Cerebellar nuclear complex (tissue), 1 donor: ENCODE measurements at places on chromosomes 4 and X.

- no peak for DNase-seq
These were observed 2.6 kb downstream of the SH2D1A start for GRCh38 chrX:124348885-124349453.

- DNase-seq = no peak
These were observed 13.4 kb upstream of the RP2 start for GRCh38 chrX:46823481-46823880.

DNA sequence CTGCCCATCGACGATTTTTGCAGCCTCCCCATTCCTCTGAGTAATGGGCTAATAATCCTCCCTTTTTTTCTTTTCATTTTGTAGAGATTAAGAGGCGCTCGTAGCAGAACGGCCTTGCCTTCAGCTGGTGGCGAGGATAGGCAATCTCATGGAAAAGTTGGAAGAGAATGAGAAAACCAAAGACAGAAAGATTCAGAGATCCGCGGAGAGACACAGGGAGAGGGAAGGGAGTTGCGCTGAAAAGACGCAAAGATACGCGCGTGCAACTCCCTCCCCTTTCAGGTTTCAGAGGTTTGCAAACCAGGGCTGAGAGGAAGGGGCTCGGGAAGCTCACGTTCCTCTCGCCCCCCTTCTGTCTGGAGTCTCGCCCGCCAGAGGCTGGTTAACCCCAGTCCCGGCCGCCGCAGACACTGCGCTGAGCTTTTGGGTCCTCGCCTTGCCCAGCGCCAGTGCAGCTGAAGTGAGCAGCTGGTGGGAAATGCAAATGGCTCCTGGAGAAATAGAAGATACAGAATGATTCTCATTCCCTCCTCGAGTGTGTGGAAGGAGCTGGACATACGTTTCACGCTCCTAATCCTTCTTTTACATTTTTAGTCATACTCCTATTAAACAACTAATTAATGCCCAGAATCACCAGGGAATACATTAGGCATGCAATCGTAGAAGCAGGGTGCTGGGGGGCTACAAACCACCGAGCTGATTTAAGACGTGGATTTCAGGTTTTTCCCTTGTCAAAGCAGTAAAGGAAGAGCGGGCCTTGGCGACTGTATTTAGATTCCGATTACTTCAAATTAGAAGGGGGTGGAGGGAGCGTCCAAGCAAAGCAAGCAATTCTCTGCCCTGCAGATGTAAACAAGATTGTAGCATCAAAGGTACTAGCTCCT lies 16.6 kb upstream of the PITX2 start:
- no peak for DNase-seq

DNA sequence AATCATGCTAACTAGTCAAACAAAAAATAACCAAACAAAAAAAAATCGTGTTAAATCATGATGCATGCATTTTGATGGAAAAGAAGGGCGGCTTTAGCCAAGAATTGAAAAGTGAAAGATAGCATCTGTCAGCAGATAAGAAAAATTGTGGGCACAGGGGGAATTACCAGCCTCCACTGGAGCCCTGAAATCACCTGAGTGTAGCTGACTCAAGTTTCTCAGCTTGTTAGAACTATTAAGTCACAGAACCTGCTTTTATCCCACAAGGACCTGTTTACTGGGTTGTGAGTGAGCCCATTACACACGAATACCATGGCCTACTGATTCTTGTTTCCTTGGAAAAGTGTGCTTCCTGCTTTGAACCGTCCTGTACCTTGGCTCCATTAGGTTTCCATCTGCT lies 85.2 kb downstream of the COX18 start:
- no peak for DNase-seq

DNA sequence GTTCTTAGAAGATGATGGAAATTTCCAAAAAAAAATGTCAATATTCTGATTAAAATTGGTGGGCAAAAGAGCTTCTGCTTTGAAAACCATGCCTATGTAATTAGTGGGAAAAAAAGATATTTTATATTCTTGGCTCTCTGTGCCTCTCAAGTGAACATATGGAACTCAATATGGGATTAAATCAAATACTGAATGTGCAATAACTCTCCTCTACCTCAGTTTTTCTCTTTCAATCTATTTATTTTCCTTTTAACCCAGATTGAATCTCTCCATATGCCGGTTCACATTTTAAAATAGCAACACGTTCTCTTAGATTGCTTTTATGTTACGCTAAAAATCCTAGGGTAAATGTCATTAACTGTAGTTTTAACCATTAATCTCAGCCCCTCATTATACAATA lies 224.2 kb upstream of the PABPC4L start:
- DNase-seq = no peak

DNA sequence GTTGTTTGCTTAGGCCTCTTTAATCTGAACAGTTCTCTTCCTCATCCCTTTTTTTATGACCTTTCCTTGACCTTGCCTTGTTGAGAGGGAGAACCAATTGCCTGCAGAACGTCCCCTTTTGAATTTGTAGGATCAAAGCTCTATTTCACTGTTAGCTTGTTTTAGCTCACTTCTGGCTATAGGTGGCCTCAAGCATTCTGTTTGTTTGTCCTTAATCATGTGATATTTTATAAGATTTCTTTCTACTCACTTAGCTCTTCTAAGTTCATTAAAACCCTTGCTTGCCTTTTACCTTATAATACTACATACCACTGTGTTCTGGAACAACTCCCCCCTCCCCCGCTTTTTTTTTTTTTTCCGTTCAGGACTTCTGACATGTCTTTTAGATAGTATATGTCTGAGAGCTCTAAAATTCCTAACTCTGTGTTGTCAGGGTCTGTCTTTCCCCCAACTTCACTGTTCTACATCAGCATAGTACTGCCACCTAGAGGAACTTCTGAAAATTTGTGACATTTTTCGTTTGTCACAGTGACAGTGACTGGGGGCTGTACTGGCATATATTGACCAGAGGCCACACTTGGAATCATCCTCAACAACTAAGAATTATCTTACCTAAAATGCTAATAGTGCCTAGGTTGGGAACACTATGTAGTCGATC lies 128.5 kb downstream of the LARP7 start:
- no peak for DNase-seq

DNA sequence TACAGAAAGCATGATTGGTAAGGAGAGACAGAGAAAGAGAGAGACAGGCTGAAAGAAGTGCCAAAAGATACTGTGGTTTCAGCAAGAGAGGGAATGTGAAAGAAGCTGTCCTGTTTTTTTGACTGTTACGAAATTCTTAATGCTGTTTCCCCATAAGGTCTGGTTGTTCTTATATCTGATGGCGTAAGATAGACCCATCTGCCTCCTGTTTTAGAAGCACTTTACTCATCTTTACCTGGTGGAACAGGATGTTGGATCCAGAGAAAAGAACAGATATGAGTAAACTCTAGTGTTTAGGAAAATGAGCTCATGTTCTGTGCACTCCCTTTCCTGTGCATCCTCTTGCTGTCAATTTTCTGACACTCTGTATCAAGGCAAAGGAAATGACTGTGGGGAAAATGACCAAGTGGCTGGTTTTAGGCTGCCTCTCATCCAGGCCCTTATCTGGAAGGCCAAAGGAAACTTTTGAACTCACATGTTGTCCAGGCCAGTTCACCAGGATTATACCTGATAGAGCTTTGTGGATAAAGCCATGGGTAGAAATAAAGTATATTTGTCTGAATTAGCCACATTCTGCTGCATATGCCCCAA lies 311.7 kb upstream of the HTR2C start:
- no peak for DNase-seq

DNA sequence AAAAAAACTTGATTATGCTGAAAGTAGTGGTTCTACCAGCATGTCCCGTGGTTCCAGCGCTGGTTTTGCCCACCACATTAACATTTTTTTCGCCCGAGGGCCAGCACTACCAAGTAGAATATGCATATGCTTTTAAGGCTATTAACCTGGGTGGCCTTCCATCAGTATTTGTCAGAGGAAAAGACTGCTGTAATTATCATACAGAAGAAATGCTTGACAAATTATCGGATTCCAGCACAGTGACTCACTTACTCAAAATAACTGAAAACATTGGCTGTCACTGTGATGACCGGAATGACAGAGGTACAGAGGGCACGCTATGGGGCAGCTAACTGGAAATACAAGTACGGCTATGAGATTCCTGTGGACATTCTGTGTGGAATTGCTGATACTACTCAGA lies 34.6 kb downstream of the PRPS2 start:
- no peak for DNase-seq

DNA sequence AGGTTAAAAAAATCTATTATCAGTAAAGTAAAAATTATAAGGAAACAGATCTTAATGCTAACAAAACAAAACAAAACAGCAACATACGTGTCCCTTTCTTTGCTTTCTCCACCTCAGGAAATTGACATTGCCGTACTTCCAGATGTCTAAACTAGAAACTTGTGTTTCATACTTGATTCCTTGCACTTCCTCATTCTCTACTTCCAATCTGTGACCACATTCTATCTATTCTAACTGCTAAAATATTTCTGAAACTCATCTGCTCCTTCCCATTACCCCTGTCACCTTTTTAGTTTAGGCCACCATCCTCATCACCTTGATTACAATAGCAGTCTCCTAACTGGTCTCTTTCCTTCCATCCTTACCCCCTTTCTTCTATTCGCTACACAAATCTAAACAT lies 22.5 kb upstream of the RPA4 start:
- no peak for DNase-seq
